Posterior vena cava (tissue), 2 donors: ENCODE measurements at places on chromosomes 3 and 15. TPM values are rescaled to one million over a fixed set of nuclear protein-coding genes. Genes with fewer than 3 reads are reported as not detected.

- DNase-seq: no peak
These were observed 135.1 kb downstream of the RBPMS2 start for GRCh38 chr15:64640146-64640871.

- no peak for DNase-seq
These were observed 138.6 kb downstream of the LSAMP start for GRCh38 chr3:116306720-116307119.

DNA sequence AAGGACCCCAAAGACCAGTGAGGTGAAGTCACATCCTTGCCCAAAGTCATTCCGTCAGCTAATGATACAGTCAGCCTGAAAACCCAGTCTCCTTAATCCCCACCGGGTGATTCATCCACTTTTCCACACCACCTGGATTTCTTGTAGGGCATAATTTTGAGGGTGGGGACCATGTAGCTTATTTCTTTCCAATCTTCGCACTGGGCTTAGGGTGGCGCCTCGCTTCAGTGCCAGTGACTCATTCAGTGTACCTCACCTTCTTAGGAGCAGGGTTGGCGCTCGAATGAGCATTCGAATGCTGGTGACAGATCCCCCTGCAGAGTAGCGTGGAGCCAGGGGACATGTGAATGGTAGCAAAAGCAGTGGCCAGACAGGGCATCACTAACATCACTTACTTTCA, 24.0 kb downstream of the BMF start:
- no peak for DNase-seq

DNA sequence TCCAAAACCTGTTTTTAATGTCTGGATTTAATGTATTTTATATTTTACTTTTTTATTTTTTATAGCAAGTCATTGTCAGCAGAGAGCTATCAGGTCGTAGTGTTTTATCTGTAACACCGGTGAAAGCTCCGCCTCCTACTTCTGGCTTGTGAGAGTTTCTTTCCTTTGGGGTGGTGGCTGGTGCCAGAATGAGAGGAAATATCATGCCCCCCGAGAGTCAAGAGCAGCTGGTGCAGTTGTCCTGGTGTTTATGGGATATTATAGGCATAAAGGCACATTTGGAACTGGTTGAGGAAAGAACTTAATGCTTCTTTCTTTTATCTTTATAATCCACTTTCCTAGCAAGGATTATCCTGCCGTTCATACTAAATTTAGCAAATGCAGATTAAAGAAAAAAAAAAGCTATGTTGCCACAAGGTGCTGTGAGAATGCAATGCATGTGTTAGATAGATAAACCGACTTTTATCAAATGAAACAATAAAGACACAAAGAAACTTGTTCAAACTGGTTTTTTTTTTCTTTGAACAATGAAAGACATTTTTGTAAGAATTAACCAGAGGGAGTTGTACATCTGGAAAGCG, 260.1 kb upstream of the PLSCR5 start:
- DNase-seq: no peak

GRCh38 chr3:189530822-189531221, 100.4 kb upstream of the TP63 start:
- no peak for DNase-seq

GRCh38 chr3:38651153-38651789, 1.8 kb upstream of the SCN5A start:
- DNase-seq: no peak

DNA sequence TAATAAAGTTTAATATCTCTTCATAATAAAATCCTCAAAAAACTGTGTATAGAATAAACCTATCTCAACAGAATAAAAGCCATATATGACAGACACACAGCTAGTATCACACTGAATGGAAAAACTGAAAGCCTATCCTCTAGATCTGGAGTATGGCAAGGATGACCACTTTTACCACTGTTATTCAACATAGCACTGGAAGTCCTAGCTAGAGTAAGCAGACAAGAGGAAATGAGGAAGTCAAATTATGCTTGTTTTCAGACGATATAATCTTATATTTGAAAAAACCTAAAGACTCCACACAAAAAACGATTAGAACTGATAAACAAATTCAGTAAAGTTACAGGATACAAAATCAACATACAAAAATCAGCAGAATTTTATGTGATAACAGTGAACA, 57.4 kb upstream of the DIPK2A start:
- no peak for DNase-seq

Gene EPB42
- total RNA-seq: 0.43 TPM

GRCh38 chr3:146581951-146582467, 23.1 kb downstream of the PLSCR5 start:
- DNase-seq: no peak

DNA sequence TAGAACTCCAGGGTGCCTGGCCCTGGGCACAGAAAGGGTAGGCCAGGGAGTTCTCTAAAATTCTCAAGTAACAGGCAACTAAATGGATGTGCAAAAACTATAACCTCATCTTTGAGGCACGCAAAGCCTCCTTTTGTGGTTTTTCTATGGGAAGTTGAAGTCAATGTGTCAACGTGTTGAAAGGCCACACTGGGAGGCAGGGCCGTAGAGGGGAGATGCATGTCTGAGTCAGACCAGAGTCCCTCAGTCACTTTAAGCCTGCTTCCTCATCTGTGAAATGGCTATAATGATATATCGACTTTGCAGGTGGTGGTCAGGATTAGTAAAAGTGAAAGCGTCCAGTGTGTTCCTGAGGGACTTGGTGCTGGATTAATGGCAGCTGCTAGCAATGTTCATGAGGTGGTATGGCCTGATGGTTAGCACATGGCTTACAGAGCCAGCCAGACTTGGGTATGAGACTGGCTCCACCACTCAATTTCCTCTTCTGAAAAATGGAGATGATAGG, 17.0 kb downstream of the TGM5 start:
- DNase-seq: no peak

DNA sequence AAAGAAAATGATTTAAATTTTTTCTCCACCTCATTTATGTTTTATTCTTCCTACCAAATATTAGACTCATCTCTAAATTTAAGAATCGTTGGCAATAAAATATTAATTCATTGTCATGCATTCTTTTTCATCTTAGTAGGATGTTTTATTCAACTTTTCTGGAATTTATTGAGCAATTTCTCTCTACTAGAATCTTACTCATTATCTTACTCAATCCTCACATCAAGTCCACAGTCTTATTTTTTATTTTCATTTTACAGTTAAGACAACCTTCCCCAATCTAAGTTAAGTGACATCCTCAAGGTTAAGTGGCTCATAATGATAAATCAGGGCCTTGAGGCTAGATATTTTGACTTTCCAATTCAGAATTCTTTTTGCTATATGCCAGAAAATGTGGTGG, 15.9 kb upstream of the ALDH1A2 start:
- DNase-seq: no peak
